Renal pelvis (tissue), 12 donors: ENCODE measurements at places on chromosomes 11 and 22.

DNA sequence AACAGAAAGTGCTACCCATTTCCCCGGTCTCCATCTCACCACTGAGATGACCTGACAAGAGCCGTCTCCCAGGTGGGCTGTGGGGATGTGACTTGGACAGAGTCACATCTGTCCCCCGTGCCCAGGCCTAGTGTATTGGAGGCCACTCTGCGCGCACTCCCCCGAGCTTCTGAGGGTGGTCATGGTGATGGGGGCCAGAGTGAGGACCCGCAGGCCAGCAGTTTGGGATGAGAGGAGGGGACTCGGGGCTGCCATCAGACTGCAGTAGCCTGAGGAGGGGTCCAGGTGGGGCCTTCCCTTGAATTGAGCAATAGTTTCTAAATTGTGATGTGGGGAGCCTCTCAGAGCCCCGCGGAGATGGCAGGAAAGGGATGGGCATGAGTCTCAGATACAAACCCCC, 852.6 kb downstream of the TBC1D22A start:
- no peak for DNase-seq

DNA sequence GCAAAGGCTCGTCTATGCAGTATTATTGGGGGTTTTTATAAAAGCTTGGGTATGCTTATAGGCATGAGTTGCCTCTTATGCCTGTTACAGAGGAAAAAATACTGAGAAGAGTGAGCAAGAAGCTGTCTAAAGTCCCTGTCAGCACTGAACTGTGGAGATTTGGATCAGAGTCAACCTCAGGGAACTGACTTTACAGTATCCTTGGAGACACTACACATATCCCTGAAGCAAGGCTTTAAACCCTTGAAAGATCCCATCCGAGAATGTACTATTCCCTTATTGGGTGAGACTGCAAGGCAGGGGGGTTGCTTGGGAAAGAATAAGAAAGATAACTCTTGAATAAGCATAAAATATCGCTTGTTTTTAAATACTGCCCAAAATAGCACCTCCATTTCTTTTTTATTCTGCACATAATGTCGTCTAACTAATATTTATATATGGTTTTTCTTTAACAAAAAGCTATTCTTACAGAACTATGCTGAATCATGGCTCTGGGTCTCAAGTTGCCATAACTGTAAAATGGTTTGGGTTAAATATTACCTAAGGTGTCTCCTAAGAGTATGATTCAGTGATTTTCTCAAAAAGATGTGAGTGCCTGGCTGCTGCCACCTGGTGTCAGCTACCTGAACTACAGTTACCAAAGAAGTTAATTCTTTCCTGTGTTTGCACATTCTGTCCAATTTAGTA, 1062.8 kb downstream of the DLG2 start:
- DNase-seq: peak; percentile 33

- DNase-seq: no peak
Measured at GRCh38 chr11:93614173-93614722, 47.2 kb upstream of the CEP295 start.

- DNase-seq: no peak
Measured at GRCh38 chr22:31520051-31520450, 23.7 kb downstream of the SFI1 start.

DNA sequence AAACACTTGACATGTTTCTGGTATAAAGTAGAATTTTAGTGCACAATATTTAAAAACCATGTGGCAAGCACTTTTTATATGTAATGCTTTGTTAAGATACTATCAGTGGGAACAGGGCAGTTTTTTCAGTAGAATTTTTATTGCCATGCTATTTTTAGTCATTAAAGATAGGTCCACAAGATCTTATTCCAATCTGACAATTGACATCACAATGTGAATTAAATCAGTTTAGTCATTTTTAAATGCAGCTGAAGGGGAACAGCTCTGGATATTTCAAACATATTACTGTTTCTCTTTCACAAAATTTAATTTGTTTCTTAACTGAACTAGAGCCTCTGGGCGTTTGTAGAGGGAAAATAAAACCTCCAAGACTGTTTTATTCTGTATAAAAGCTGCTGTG, 194.1 kb downstream of the MSANTD4 start:
- DNase-seq: no peak

GRCh38 chr11:60831143-60831500, 10.8 kb upstream of the CCDC86 start:
- DNase-seq: peak; percentile 71

- no peak for DNase-seq
Measured at GRCh38 chr11:78567209-78567608, 7.5 kb downstream of the NARS2 start.

DNA sequence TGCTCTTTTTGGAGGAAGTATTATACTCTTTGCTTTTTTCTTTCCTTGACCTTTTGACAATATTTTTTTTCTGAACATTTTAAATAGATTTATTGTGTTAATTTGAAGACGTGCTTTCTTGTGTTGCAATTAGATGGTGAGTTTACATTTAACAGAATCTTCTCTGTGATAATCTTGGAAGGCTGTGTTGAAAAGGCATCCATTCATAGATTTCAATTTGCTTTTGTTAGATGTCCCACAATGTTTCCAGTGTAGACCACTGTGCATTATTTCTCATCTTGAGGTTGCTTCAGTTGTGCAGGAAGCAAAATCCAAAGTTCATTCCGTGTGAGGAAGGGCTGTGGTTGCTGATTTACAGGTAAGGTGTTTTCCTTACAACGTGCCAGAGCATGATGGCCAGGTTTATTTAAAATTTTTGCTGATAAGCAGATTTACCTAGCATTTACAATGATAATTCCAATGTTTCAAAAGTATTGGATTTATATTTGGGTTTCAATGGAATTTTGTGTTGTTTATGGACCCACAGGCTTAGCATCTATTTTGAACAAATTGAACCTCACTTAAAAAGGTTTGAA, 4.1 kb upstream of the OR5J2 start:
- no peak for DNase-seq

- no peak for DNase-seq
Measured at GRCh38 chr11:63883791-63884190, 33.2 kb downstream of the RCOR2 start.

DNA sequence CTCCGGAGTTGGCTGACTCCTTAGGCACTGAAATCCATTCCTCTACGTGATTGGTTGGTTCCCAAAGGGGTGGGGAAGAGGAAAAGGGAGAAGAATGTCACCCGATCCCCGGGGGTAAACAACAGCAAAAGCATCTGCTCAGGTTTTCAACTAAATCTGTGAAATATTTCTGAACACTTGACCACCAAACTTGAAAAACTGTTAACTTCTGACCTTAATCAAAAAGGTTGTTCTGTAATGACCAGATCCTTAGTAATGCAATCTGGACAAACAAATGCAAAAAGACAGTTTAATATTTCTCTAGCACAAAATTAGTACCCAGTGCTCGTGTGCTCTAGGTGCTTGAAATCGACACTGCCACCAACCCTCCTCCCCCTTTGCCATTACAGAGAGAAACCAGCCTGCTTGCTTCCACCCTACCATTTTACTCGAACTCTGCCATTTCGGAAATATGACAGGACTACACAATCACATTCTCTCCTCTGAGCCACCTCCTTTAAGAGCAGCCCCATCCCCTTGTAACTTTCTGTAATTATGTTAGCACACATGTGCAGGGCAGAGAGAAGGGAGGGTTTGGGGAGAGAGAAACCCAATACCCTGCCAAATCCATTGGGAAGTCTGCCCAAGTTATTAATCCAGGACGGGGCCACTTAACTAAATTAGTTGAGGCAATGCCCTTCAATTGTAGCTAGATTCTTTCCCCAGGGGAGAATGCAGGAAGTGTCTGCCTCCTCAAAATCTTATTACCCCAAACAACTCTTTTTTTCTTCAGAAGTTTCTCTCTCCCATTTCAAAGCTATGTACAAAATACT, 113.8 kb downstream of the RBFOX2 start:
- peak; percentile 95 for DNase-seq

DNA sequence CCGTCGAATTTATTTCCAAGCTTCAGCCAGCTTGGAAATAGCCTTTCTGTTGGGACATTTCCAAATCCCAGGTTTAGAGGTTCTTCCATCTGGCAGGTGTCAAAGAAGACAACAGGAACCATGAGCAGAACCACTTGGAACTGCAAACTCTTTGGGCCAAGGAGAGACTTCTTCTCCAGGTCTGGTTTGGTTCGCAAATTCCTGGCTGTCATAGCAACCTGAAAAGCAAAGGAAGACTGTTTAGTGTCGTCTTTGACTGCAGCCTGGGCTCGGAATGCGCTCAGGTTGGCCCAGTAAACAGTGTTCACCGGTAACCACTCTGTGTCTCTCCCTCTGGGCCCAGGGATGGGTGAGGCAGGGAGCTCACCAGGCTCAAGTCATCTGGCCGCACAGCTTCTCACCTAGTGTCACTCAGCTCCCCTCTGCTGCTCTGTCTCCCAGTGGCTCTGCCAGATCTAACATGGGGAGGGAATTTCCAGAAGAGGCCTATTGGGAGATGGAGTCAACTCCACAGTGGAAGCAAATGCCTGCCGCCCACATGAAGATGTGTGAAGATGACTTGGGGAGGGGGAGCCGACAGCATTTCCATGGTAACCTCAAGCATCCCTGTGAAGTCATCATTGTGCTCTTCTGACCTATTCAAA, 11.9 kb upstream of the CLMP start:
- DNase-seq: no peak

DNA sequence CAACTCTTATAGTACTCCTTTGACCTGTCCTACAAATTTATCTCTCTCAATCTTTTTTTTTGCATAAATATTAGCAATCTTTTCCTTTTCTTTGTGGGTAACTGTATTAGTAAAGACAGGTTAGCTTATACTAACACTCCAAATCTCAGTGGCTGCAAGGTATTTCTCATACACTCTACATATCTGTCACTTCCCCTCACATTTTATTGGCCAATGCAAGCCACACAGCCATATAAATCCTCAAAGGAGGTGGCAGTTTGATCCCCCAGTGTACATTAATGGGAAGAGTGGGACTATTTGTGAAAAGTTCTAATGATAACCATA, 42.6 kb upstream of the EED start:
- no peak for DNase-seq

- DNase-seq: no peak
Measured at GRCh38 chr11:394034-394857, at the start of gene PKP3. Gene PKP3 (plus strand): TSS chr11:394209. CDS start chr11:394293, 84 bp downstream.

- DNase-seq: no peak
Measured at GRCh38 chr22:38088629-38089473, 4.9 kb upstream of the SLC16A8 start.

- no peak for DNase-seq
Measured at GRCh38 chr11:5071799-5072198, 2.4 kb downstream of the OR52E1 start.

- no peak for DNase-seq
Measured at GRCh38 chr11:43366677-43367076, 8.0 kb downstream of the TTC17 start.

DNA sequence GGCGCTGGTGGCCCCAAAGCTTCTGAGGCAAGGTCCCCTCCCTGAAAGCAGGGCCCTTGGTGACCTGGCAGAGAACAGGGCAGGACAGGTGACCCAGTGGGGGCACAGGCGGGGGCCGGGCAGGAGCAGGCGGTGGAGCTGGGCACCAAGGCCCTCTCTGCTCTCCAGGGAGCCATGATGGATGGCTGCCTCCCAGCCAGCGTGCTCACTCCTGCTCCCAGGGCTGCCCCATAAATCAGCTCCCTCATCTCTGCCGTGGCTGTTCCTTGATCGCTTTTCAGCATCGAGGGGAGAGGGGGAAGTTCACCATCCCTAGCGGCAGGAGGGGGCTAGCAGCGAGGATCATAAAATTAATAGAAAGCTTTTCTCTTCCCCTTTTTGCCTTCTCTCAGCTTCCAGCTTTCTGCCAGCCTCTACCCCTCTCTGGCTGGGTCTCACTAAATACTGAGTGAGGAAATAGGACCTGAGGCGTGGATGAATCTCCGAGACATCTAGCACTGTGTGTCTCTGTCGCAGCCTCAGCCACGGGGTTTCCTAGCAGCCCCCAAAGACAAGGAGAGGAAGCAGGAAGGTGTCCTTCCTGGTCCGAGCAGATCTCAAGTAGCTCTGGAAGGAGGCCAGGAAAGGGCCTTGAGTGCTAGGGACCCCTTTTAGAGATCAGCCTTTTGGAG, 22.2 kb upstream of the ELFN2 start:
- DNase-seq: no peak

GRCh38 chr11:82767123-82767522, 33.5 kb upstream of the FAM181B start:
- DNase-seq: no peak

DNA sequence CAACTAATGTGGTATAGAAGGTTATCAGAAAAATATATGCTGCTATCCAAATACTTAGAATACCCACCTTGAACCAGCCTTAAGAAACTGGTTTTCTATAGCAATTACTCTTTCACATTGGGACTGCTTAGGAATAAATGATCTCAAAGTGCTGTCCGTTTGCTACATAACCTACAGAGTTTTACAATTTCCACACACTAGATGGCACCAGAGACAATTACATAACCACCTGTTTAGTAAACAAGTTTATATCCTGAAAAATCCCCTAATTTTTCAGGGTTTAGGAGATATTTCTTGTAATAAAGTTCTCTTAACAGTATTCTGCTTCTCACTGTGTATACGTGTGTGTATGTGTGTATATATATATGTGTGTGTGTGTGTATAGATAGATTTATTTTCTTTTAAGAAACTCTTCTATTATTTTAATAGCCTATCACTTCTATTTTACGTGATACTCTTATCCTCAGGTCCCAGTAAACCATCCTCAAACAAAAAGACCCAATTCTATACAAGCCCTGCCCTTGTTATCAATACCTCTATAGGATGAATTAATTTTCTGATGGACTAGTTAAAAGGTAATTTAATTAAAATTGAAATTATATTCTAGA, 6.7 kb upstream of the OR5I1 start:
- peak; percentile 7 for DNase-seq

- DNase-seq: no peak
Measured at GRCh38 chr11:122729139-122729538, 73.6 kb downstream of the UBASH3B start.

- DNase-seq: no peak
Measured at GRCh38 chr11:66437979-66438503, 607 bp downstream of the MRPL11 start.

DNA sequence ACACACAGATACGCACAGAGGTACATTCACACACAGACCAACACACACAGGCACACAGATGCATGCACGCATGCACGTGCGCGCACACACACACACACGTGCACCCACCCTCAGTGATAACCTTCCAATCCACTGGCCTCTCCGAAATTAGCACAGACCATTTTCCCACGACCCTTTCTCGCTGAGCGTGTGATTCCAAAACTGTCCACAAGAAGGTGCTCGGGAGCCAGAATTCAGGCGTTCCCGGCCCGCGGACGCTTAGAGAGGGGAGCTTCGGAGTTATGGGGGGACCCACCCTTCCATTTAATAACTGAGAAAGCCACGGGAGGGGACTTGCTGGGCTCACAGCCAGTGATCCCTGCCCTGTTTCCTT, 33.8 kb upstream of the SLC35C1 start:
- DNase-seq: peak; percentile 66

GRCh38 chr11:36352922-36353321, 56.8 kb downstream of the PRR5L start:
- no peak for DNase-seq

GRCh38 chr11:61912530-61912898, 4.9 kb downstream of the RAB3IL1 start:
- DNase-seq: no peak
